A549 treated with DMSO at 1 μM for 4 hours (cell line): ENCODE measurements at places on chromosomes 12 and 14. TPM values are rescaled to one million over a fixed set of nuclear protein-coding genes. Genes with fewer than 3 reads are reported as not detected.

The GALNT4 gene
- total RNA-seq = 3.6 to 6.8 TPM (median 5.5 TPM) in 5 replicates

The ZCRB1 gene
- total RNA-seq = 53.7 to 72.6 TPM (median 62.3 TPM) in 5 replicates

The AJUBA gene
- total RNA-seq = 36.4 to 45.2 TPM (median 40.3 TPM) in 5 replicates

The ALDH2 gene
- 81.1 to 93.8 TPM (median 88.2 TPM) in 5 replicates for total RNA-seq

The GRIP1 gene
- 2.1 to 3.3 TPM (median 2.8 TPM) in 5 replicates for total RNA-seq

The FRS2 gene
- total RNA-seq = 9.7 to 14.6 TPM (median 13.3 TPM) in 5 replicates
